ENCODE measurements at places on chromosomes 3 and 15. TPM values are rescaled to one million over a fixed set of nuclear protein-coding genes. Genes with fewer than 3 reads are reported as not detected.

The MASP1 gene
- total RNA-seq = not detected

The IL20RB gene
- 1.8 TPM for total RNA-seq

DNA sequence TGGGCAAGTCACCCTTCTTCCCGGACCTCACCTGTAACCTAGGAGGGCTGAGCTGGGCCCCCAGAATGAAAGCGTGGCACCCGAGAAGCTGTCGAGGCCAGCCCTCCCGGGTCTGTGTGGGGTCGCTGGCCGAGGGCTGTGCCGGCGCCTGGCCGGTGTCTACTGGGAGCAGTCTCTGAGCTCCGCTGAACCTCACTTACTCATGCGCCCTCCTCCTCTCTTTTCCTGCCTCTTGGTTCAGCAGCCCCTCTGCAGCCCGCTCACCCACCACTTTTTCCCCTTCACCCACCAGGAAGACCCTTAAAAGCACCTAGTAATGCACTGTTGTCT lies 419 bp downstream of the HYKK start:
- DNase-seq = no peak

- no peak for DNase-seq
These were observed 257.0 kb downstream of the LSAMP start for GRCh38 chr3:116188231-116188785.

- no peak for DNase-seq
These were observed 24.4 kb downstream of the SELENOT start for GRCh38 chr3:150627557-150627956.

DNA sequence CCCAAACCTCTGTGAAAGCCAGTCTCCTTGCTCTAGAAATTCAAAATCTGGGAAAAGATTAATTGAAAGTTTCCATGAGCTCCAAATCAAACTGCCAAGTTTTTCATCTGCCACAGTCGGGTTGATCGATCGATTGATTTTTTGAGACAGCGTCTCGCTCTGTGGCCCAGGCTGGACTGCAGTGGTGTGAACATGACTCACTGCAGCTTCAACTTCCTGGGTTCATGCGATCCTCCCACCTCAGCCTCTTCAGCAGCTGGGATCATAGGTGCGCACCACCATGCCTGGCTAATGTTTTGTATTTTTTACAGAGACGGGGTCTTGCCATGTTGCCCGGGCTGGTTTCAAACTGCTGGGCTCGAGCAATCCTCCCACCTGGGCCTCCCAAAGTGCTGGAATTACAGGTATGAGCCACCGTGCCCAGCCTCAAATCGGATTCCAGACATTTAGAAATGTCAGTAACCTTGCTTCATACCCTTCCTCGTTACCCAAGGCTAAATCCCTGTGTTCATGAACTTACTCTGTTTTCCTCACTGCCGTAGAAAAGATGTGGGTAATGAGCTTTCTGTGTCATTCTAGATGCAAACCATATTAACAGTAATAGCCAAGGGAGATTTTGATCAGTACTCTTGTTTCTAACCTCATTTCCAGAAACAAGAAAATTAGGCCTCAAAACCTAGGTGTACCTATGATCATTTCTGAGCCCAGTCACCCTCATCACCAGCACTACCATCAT lies 105.9 kb upstream of the AKAP13 start:
- DNase-seq = no peak

GRCh38 chr3:123081718-123082369 lies 15.0 kb downstream of the PDIA5 start:
- no peak for DNase-seq

GRCh38 chr3:183172051-183172639 lies 9.6 kb upstream of the LAMP3 start:
- no peak for DNase-seq

- no peak for DNase-seq
These were observed 52.4 kb downstream of the SUCNR1 start for GRCh38 chr3:151925876-151926275.

All from activated naive CD4-positive, alpha-beta T cell treated with anti-CD3 and anti-CD28 coated beads, Interleukin-2, amount 50 U/mL, for 72 hours (primary cell).